ENCODE measurements at places on chromosomes 7 and 10.

DNA sequence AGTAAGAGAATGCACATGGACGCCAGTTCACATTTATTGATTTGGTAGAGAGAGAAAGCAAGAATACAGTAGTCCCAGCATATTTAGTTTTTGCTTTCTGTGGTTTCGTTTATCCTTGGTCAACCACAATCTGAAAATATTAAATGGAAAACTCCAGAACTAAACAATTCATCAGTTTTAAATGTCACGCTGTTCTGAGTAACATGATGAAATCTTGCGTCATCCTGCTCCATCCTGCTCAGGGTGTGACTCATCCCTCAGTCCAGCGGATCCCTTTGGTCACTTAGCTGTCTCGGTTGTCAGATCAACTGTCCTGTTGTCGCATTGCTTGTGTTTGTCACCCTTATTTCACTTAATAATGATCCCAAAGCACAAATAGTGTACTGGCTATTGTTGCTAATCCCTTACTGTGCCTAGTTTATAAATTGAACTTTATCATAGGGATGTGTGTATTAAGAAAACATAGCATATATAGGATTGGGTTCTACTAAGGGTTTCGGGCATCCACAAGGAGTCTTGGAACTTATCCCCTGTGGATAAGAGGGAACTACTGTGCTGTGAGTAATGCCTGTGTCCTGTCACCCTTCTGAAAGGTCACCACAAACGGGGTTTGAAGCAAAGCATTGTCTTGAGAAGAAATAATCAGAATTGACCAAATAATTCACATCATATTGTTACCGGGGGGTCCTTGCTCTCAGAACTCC lies 73.6 kb downstream of the OTUD1 start:
- DNase-seq = no peak

DNA sequence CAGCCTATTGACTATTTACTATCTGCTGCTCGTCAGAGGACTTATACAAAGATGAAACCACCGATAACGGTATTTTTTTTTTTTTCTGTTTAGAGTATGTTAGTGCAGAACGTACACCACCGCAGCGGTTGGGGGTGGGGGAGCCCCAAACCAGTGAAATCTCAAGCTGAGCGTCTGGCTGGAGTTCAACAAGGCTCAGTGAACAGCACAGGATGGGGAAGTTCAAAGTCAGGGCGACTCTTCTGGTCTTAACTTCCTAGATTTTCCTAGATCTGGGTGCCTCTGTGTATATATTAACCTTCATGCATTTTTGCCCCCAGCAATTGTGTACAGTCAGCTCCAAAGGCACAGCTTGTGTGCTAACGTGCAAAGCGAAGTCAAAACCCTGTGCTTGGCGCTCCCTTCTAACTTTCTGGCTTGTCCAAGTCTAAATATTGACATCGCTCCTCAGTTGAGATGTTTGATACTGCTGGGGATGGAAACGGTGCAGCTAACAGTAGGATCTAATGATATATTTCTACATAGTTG lies 1.1 kb downstream of the RHOBTB1 start:
- DNase-seq = no peak

GRCh38 chr7:77542409-77542808 lies 5.3 kb downstream of the PTPN12 start:
- no peak for DNase-seq

DNA sequence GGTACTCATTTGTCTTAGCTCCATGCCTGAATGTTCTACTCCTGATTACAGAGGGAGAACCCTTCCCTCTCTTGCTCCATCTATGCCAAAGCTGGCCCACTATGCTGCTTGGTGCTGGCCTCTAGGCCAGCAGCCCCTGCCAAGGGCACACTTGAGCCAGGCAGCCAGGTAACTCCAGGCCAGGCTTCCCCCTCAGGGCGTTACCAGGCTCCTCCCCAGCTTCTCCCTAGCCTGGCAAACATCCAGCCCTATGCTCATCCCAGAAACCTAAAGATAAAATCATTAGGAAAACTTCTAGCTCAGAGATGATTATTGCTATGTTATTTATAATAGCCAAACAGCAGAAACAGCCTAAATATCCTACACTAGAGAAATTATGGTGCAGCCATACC lies 103.7 kb downstream of the KCNMA1 start:
- DNase-seq = peak; percentile 14

DNA sequence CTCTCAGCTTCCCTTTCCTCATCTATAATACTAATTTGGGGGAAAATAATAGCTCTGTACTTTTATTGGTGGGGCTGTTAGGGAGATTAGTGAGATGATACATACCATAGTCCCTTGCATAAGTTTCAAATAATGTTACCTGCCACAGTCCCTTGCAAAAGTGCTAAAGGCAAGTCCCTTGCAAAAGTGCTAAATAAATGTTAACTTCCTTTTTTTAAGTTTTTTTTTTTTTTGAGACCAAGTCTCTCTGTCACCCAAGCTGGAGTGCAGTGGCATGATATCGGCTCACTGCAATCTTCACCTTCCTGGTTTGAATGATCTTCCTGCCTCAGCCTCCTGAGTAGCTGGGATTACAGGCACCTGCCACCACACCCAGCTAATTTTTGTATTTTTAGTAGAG lies 43.4 kb upstream of the SRGN start:
- no peak for DNase-seq

DNA sequence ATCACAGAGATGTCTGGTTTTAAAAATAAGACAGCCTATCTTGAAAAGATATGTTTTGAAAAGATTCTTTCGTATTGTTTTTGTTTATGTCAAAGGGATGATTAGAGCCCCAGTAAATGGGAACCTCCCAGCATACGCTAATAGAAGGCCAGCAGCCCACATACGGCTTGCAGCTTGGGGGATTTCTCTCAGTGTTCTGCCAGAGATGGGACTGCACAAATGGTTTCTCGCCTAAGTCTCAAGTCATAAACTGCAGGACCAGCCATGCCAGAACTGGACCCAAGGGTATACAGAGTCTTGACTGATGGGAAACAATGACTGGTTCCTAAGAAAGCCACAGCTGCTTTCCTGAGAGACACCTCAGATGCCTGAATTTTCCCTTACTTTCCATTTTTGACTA lies 306.9 kb upstream of the DGKB start:
- DNase-seq = no peak

GRCh38 chr10:75408911-75409885 lies 7.6 kb upstream of the ZNF503 start:
- DNase-seq = peak; percentile 65

- no peak for DNase-seq
Measured at GRCh38 chr10:132807621-132808049, 21.7 kb upstream of the NKX6-2 start.

- peak; percentile 67 for DNase-seq
Measured at GRCh38 chr10:11685787-11686218, 56.4 kb upstream of the ECHDC3 start.

- DNase-seq = no peak
Measured at GRCh38 chr7:123748171-123748733, 551 bp downstream of the WASL start.

DNA sequence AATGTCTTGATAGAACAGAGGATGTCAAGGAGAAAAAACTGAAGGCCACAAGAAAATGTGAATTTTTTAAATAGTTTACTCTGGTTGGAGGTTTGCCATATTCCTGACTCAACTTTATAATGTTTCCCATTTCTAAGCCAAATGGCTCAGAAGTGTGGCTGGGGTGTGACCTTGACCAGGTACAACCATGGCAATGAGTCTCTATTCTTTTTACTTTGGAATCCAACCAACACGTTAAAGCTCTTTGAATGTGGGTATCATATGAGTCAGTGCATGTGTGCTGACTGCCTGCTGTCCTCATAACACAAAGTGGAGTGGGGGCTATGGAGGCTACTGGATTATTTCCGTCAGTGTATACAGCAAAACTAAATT lies 33.5 kb upstream of the DLD start:
- DNase-seq = no peak
